CD4-positive, alpha-beta T cell treated with Interleukin-10 for 1 hour (primary cell): ENCODE measurements at places on chromosomes 3 and 15.
A peak's percentile ranks its signal among the peaks of the same experiment; 100 is the strongest.

DNA sequence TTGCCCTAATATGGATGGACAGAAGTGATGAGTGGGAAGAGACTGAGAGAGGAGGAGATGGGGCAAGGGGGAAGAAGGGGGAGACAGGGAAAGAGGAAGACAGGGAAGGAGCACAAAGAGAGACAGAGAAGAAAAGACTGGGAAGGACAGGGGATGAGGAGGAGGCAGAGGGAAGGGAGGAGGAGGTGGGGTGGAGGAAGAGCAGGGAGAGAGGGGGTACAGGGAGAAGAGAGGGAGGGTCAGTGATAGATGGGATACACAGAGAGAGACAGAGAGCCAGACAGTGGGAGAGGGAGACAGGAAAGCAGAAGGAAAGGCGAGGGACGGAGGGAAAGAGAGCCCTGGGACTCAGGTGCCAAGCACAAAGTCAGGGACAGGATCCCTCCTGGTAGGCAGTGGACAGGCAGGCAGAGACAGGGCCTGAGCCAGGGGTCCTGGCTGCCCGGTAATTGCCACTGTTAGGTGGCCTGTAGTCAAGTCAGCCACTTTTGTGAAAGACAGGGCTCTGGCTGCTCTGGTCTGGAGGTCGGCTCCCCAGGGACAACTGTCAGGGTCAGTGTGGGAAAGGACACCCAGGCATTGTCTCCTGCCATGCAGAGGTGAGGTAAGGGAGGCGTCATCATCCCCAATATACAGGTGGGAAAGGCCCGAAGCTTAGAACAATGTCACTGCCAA, 9.8 kb downstream of the VILL start:
- no peak for DNase-seq

DNA sequence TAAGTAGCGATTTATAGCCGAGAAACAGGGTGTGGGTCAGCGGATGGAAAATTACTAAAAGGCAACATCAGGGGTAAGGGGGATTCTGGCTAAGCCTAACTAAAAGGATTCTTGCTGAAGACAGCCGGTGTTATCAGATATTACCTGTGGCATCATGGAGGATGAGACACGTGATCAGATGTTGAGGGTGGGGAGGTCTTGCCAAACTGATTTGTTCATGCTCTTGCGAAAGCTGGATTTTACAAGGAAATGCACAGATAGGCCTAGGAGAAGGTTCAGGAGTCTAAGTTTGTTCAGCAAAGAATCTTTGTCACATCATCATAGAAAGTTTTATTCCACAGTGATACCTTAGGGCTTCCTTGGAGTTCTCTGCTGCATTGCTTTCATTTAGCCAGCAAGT, 396.8 kb upstream of the TBL1XR1 start:
- DNase-seq, result no peak

- DNase-seq, result no peak
Observed at GRCh38 chr15:72237853-72238224, 6.8 kb upstream of the PKM start.

- no peak for DNase-seq
Observed at GRCh38 chr3:124669470-124669869, 60.8 kb upstream of the UMPS start.

DNA sequence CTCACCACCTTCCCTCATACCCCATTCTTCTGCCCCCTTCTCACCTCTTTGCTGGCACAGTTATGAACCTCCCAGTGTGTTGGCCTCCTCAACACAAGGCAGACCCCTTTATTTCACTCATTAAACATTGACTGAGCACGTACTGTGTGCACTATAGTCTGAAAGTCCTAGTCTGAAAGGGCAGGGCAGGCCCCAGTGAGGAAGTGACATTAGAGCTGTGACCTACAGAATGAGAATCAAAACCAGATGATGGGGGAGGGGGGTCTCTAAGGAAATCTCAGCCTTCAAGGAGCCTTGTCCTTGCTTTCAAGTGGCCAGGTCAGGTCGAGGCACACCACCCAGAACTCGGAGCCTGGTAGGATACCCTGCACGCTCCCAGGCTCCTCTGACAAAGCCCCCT, 3.5 kb downstream of the SLC28A1 start:
- DNase-seq, result no peak

DNA sequence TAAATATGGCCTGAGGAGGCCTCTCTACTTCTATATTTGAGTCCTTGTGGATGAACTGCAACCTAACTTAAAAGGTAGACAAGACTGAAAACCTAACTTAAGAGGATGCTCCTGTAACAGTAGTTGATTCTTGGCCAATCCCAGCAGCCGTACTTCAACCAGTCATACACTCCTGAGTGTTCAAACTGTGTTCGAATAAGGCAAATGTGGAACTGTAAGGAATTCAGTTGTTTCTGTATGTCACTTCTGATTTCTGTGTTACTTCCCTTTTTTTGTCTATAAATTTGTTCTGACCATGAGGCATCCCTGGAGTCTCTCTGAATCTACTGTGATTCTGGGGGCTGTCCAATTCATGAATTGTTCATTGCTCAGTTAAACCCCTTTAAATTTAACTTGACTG, 20.5 kb downstream of the GALK2 start:
- no peak for DNase-seq

DNA sequence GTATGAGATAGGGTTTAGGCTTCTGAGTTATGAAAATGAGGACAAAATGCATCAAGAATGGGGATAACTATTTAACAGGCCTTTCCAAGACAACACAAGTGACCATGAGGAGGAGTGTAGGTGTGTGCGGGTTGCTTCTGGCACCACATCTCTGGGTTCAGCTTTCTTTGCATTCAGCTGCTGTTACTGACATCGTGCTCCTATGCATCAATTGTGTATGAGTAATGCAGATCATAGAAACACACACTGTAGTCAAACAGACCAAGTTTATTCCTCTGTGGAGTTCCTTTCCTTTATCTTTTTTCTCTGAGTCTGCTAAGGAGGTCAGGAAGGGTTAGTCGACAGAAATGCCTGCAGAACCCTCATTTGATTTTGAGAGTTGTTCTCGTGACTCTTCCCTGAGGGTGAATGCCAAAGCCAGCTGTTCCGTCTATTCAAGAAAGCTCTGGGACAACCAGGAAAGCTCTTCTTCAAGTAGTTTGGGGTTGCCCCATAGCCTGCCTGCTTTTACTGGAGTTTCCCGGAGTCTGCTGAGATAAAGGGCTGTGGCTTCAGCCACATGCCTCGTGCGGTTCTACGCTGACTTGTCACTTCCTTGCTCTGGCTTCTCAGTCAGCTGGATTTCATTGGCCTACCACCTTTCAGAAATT, 136.7 kb upstream of the TLE3 start:
- DNase-seq, result no peak

DNA sequence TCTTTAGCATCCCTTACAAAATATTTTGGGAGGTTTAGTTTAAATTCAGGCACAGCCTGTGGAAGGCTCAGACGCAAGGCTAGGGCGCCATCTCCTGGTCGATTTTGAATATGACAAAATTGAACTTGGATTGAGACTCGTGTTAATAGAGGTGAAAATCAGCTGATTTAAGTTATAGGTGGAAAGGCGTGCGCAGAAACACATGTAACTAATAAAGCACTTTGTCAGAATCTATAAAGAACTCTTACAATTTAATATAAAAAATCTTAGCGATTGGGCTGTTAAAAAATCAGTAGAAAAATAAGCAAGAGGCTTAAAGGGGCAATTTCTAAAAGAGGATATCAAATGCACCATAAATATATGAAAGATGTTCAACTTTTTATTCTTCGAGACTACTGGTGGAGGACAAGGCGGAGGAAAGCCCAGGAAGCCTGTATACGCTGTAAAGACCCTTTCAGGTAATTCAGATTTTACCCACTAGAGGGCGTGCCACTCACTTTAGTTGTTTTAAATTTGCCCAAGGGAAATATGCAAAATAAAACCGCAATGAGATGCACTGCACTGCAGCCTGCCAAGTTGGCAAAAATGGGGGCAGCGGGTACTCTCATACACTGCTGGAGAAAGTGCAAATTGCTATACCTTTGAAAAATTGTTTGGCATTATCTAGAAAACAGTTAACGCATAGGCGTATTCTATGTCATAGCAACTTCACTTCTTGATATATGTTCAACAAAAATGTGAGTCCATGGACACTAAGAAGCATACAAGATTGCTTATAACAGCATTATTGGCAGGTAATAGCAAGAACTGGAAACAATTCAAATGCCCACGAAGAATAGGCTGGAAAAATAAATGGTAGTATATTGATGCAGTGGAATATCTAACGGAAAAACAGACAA, 64.7 kb downstream of the SLC30A4 start:
- DNase-seq, result peak; percentile 89

DNA sequence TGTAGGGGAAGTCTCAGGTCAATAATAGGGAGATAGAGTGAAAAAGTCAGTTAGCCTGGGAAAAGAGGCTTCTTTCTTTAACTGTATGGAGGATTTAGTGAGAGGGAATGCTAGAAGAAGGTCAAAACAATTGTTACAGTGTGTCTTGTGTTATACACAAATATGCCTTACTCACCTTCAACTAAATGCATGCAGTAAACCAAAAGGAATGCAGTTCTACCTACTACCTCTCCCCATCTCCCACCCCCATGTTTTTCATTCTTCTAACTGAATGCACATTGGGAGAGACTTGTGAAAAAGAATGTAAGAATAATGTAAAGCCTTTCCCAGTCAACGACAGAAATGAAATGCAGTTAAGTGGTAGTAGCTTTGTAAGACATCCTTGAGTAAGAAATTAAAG, 33.8 kb downstream of the CCDC66 start:
- no peak for DNase-seq

DNA sequence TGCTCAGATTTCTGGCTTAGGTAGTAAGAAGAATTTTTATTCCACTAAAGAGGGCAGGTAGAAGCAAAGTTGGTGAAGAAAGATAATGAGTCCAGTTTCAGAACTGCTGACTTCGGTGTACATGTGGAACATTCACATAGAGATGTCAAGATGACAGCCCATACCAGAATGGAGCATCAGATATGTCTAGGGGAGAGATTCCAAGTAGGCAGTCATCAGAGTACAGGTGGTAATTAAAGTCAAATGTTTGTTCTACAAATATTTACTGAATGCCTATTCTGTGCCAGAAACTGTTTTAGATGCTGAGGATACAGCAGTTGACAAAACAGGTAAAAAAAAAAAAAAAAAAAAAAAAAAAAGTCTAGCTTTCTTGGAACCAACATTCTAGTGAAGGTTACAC, 81.9 kb downstream of the FGF12 start:
- DNase-seq, result no peak

DNA sequence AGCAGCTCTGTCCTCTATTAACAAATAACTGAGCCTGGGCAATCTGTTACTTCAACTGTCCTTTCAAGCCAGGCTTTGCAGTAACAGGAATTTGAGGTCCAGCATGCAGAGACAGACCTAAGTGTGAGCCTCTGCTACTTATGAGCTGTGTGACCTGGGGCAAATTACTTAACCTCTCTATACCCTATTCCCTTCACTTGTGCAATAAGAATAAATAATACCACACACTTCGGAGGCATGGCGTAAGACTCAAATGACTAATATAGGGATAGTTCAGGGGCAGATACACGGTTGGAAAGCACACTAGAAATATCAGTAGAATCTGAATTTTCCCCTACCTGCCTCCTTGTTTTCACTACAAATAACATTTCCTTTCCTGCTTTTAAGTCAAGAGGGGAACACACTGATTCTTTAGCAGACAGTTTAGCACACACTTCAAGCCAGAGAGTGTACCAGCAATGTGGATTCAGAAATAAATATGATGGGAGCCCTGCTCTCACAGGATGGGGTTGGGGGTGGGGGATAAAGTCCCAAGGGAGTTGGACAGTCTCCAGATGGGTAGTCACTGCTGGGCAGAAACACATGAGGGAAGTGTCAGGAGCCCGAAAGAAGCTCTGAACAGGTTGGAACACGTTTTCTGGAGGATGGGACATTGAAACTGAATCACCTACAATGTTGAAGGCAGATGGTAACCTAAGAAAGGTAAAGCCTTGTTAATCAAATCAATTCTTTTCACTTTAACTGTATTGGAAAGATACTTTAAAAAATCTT, 61.8 kb upstream of the RBP1 start:
- DNase-seq, result no peak

GRCh38 chr15:65832549-65833364, 36.5 kb upstream of the RAB11A start:
- DNase-seq, result peak; percentile 73

- DNase-seq, result no peak
Observed at GRCh38 chr3:174100744-174101143, 703.2 kb downstream of the NLGN1 start.

DNA sequence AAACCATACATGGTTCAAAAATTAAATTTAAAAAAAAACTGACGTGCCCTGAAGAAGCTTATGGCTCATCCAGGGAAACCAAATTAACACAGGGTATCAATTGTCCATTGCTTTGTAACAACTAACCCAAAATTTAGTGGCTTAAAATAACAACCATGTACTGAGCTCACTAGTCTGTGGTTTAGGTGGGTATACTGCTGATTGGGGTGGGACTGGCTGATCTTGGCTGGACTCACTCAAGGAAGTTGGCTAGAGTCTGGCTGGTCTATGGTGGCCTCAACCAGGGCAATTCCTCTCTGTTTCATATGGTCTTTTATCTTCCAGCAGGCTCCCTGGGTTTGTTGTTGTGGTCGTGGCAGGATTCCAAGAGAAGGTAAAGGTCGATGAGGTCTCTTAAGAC, 14.1 kb upstream of the EDC3 start:
- no peak for DNase-seq

- DNase-seq, result no peak
Observed at GRCh38 chr3:71097557-71097956, 486.0 kb downstream of the FOXP1 start.

- no peak for DNase-seq
Observed at GRCh38 chr15:66948294-66948693, 117.1 kb upstream of the SMAD3 start.

GRCh38 chr15:96416934-96417759, 86.6 kb downstream of the NR2F2 start:
- no peak for DNase-seq

DNA sequence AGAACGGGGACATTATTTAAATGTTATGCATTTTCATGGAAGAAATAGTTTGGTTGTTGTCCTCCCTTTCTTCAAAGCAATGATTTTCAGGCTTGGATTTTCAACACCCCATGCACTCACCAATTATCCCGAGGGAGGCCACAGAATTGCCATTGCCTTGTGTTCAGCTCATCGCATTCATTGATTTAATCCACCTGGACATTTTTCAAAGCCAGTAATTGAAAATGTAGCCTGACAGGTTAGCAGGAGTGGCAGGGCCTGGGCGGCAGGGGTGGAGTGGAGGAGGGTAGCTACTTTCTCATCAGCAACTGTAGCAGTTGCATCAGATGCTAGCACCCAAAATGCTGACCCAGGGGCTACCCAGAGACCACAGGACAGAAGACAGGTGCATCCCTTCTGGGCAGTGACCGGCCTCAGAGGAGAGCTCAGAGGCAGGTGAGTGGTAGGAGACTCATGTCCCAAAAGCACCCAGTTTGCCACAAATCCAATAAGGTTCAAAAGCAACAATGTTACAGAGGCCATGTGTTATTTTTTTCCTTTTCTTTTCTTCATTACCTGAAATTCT, 242.4 kb downstream of the CD47 start:
- DNase-seq, result no peak

- DNase-seq, result peak; percentile 79
Observed at GRCh38 chr3:49671291-49672288, 2.6 kb upstream of the APEH start.

DNA sequence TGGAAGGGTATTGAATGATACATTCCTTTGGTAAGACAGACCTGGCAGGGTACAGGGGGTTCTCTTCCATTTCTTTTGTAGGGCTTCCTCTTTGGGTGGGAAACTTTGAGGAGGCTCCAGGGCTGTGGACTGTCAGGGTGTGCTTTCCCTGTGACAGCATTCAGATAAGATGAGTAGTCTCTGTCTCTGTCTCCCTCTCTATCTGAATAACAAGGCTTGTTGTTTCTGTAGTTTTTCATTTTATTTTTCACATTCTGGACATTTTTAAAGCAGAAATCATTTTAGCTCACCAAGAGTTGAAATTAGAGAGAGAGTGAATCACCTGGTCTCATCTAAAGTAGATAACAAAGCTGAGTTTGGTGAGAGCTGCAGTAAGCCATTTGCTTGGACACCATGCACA, 100.8 kb upstream of the TPM1 start:
- DNase-seq, result no peak
